ENCODE measurements at places on chromosomes 3 and 15.

DNA sequence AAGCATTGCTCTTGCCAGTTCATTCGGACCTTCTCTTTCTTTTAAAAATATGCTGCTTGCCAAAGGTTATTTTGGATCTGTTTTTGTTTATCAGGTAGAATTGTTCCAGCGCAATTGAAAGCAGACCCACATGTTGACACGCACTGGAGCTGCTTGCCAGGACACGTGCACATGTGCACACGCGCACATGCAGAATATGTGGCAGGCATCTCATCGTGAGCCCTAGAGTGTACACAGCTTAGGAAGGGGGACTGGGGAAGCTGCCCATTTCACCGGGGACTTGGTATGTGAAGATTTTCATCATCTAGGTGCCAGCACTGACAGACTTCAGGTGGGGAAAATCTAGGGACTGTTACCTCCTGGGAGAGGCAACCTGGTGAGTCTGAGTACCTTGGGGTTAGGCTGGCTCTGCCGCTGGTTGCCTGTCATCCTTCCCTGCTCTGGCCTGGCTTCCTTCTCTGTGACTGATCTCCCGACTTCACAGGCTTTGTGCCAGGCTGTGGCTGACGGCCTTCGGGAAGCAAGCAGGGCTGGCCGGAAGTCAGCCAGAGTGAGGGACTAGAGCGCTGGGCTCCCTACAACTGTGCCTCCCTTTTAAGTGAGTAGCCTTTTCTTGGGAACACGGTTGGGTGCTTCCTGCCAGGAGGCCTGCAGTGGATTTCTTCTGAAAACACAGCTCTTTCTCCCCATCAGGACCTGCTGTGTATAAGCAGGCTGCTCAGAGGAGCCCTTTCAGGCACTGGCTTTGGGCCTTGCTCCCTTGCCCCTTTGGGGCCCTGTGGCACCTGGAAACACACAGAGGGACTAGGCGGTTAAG lies 129.3 kb downstream of the EEFSEC start:
- DNase-seq: peak; percentile 63

- no peak for DNase-seq
These were observed 152.1 kb upstream of the TBL1XR1 start for GRCh38 chr3:177349384-177349783.

DNA sequence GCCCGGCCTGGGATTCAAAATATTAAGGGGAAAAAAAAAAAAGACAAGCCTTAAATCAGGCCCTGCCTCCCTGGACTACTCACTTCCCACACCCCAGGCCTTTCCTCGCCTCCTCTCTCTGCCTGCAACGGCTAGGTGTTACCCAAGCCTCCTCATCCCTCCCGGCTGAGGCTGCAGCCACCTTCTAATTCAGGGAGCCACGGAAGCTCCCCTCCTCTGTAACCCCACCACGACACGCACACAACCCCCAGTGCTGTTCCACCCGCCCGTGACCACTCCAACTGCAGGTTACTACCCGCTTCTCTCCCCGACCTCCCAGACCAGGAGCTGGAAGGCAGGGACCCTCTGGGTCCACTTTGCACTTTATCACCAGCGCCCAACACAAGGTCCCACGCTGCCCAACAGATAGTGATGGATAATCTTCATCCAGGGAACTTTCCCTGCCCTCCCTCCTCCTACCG lies 936 bp downstream of the KIF7 start:
- no peak for DNase-seq

- DNase-seq: no peak
These were observed 358.8 kb downstream of the VPS13C start for GRCh38 chr15:61701455-61701854.

GRCh38 chr3:31673950-31674349 lies 141.2 kb downstream of the STT3B start:
- DNase-seq: no peak

DNA sequence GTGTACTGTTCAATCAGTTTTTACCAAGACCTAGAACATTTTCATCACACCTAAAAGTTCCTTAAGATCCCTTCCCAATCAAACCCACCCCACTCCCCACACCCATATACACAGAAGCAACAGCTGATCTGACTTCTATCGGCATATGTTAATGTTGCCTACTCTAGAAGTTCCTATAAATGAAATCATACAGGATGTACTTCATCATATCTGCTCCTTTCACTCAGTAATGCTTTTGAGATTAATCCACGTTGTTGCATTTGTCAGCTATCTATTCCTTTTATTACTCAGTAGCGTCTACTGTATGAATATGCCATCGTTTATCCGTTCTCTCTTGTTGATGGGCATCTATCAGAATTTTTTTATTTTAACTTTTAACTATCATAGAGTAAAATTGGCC lies 14.3 kb upstream of the FILIP1L start:
- no peak for DNase-seq

GRCh38 chr15:83310521-83311456 lies 26.3 kb upstream of the BNC1 start:
- no peak for DNase-seq

DNA sequence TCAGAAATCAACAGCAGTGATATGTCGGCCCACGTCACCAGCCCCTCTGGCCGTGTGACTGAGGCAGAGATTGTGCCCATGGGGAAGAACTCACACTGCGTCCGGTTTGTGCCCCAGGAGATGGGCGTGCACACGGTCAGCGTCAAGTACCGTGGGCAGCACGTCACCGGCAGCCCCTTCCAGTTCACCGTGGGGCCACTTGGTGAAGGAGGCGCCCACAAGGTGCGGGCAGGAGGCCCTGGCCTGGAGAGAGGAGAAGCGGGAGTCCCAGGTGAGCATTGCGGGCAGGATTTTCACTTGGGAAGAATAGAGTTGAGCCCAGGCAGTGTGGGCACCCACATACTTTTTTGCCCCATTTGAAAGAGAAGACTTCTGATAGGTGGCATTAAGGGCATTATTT lies 57.4 kb downstream of the DNASE1L3 start:
- DNase-seq: no peak

DNA sequence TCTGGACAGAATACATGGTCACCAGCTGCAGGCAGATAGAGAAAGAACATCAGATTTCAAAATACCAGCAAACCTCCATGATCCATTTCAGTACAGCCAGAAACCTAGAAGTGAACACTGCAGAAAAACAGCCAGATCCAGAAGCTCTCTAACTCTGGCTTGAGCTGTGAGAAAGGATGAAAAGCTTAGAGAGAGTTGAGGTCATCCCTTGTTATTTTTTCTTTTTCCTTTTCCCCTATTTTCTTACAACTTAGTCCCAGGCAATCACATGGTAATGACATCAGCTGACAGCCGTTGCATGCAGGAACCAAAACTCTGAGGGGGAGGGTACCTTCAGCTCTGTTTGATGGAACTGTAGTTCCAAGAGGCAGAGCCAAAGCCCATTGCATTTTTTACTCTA lies 113.2 kb downstream of the TCF12 start:
- no peak for DNase-seq

DNA sequence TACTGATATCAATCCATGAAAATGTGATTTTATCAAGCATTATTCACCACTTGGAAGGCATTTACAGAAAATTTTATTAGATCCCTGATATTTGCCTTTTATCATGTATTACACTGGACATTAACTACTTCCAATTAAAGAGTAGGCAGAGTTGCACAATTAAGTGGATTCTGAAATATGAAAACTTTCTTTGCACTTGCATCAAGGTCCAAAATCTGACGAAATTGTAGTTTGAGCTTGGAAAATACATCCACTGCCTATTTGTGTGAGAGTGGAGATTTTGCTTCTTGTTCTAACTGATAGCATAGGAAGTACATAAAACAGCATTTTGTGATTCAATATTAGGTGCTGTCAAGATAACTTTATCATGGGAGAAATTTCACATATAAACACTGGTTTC lies 49.6 kb upstream of the SLC12A8 start:
- peak; percentile 28 for DNase-seq

DNA sequence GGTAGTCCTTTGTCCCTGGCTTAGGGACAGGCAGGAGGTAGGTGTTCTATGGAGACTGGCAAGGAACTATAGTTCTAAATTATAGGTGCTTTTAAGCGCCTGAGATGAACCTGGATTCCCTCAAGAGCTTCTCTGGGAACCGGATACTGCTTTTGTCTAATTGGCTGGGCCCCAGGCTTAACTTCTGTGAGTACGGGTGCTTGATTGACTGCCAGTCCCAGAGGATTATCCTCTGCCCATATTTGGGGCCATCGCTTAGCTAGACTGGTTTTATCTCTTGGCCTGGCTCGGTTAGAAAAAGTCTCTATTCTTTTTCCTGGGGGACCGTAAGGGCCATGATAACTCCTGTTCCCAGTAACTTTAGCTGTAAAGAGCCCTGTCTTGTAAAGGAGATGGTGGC lies 339.1 kb downstream of the KCNH8 start:
- DNase-seq: no peak

GRCh38 chr3:34065901-34066300 lies 267.5 kb downstream of the PDCD6IP start:
- DNase-seq: no peak

- DNase-seq: peak; percentile 11
These were observed 939.4 kb downstream of the MCTP2 start for GRCh38 chr15:95170561-95171380.

GRCh38 chr3:193040836-193041672 lies 123.4 kb upstream of the MB21D2 start:
- no peak for DNase-seq

DNA sequence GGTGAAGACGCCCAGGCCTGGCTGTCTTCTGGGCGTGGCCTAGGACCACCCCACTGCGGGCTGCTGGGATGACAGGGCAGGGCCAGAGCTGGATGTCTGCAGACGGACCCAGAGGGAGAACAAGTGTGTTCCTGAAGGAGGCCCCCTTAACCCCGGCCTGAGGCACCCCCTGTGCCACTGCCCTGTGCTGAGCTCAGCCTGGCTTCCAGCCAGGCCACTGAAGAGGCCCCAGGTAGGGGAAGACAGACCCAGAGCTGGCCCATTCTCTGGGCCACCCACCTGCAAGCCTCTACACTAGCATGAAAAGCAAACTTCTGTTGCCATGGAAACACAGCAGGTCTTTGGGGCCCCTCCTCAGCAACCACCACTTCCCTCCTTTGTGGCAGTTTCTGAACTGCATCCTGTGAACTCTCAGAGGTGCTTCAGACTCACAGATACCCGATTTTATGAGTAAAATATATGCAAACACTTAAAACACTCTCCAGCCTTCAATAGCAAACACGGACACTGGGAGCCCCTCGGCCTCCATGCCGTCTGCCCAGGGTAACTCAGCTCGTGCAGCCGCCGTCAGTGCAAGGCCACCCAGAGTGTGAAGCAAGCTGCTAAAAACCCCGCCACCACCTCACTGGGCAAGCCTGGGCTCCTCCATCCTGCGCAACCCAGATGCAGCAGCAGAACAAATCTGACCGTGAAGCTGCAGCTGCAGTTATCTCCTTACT lies 42.5 kb downstream of the CMTM6 start:
- peak; percentile 52 for DNase-seq

DNA sequence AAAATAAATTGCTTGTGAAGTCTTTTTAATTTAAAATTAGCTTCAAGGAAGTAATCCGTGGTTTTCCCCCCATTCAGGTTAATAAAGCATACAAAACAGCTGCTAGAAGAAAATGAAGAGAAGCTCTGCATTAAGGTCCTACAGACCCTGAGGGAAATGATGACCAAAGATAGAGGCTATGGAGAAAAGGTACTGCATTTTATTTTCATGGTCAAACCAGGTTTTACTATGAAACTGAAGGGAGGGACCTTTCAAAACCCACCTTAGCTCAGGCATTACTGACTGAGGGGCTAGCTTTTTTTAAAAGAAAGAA lies 218.5 kb downstream of the ITPR1 start:
- no peak for DNase-seq

DNA sequence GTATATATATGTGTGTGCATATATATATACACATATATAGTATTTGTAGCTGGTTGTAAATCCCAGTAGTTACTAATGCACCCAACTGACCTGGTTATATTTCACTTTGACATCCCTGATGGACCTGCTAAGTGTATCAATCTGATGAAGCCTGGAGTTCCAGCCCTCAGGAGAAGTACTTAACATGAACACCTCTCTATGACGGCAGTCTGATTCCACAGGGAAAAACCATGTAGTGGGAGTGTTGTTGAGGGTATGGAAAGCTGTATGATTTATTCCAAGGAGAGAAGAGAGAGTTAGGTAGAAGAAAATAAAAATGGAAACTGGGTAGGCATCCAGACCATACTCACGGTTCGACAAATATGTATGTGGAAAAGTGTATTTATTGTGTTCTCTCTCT lies 531.2 kb upstream of the SEMA6D start:
- no peak for DNase-seq

DNA sequence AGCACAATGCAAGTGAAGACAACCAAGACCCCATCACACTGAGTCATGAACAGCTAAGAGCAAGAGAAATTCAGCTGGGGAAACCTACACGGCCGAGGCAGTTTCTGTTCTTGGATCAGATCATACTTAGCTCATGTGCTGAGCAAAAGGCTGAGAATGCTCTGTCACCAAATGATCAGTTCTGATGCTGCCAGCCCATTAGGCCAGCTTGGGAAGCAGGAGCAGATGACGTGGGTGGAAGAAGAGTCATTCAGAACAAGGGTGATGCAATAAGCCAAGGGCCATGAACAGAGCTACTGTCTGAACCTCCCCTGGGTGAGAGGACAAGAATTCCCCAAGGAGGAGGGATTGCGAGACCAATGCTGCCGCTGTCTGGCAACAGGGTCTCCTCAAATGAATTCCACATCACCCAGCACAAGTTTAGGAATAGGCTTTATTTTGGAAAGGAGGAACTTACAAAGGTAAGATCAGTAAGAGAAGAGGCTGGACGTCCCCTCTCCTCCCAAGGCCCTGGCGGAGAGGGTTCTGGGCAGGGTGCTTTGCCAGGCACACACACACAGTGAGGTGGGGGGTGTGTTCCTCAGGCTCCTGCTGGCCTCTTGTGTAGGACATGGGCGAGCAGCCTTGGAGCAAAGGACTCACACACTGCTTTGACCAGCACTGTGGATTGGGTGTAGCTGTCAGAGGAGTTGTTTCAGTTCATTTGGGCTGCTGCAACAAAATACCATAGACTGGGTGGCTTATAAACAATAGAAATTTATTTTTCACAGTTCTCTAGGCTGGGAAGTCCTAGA lies 65.6 kb upstream of the CTXND1 start:
- DNase-seq: peak; percentile 82
